ENCODE measurements at places on chromosomes 7 and 10.

DNA sequence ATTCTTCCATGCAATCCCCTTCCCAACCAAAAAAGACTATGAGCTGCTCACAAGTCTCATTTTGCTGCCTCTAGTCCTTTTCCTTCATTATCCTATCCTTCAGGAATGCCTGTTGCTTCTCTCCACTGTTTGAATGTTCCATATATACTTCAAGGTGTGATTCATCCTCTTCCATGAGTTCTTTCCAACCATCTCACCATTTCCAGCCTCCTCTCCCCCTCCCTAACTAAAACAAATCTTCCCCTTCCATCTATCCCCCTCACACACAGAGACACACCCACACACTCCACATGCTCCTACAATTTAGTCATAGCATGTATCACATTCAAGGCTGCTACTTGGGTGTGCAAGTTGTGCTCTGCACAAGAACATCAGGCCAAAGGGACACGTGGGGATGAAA lies 254.3 kb downstream of the DYNC1I1 start:
- H3K27me3 ChIP-seq = no peaks in the 10 kb centered on the region
- H3K27ac ChIP-seq = no peak overlapping the region
- no peak overlapping the region for H3K4me3 ChIP-seq
- no peaks in the 10 kb centered on the region for H3K36me3 ChIP-seq
- DNase-seq = no peak
- no peaks in the 10 kb centered on the region for H3K4me1 ChIP-seq

DNA sequence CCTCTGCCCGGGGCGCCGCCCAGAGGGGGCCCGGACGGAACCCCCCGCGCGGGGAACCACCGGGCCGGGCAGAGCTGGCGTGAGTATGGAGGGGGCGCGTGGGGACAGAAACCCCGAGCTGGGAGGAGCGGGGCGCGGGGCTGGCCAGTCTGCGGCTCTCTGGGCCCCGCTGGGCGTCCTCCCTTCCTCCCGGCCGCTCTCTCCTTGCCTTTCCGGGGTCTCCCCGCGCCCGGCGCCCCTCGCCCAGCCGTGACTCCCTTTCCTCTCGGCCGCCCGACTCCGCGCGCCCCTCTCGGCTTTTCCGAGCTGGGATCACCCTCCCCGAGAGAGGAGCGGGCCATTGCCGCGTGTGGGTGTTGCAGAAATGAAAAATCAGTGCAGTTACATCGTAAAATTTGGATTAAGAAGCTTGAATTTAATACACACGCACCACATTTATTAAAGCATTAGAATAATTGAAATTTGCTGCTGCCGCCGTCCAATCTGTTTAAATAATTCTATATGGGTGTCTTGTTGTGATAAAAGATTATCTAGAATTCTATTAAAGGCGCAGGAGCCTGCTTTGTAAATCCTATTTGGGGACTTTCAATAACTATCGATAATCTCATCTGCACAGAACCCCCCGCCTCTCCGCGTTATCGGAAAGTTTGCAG lies 9.1 kb downstream of the UNCX start:
- H3K27ac ChIP-seq = no peak overlapping the region
- no peaks in the 10 kb centered on the region for H3K36me3 ChIP-seq
- H3K4me1 ChIP-seq = no peaks in the 10 kb centered on the region
- DNase-seq = no peak
- H3K4me3 ChIP-seq = no peak overlapping the region

DNA sequence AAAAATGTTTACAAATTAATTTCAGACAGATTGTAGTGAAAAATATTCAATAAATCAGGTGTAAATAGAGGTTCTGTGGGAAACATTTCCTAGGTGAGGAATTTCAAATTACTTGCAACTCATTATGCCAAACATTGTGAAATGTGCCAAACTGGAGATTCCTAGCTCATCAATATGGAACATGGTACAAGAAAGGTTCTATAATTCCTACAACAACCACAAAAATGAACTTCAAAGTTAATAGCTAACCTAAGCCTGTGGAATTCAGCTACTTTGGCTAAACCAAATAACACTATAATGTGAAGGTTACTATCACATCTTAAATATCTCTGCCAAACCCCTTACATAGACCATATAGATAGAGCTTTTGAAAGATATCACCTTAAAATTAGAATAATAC lies 223.3 kb upstream of the HGF start:
- H3K27me3 ChIP-seq = no peaks in the 10 kb centered on the region
- no peak for DNase-seq
- H3K36me3 ChIP-seq = no peaks in the 10 kb centered on the region
- H3K27ac ChIP-seq = no peak overlapping the region

- H3K4me1 ChIP-seq = no peaks in the 10 kb centered on the region
- H3K4me3 ChIP-seq = no peak overlapping the region
- DNase-seq = no peak
- no peaks in the 10 kb centered on the region for H3K27me3 ChIP-seq
- no peak overlapping the region for H3K27ac ChIP-seq
- peaks cover 56% of the 10 kb centered on the region for H3K36me3 ChIP-seq
Measured at GRCh38 chr7:138834583-138834982, 36.6 kb upstream of the ATP6V0A4 start.

DNA sequence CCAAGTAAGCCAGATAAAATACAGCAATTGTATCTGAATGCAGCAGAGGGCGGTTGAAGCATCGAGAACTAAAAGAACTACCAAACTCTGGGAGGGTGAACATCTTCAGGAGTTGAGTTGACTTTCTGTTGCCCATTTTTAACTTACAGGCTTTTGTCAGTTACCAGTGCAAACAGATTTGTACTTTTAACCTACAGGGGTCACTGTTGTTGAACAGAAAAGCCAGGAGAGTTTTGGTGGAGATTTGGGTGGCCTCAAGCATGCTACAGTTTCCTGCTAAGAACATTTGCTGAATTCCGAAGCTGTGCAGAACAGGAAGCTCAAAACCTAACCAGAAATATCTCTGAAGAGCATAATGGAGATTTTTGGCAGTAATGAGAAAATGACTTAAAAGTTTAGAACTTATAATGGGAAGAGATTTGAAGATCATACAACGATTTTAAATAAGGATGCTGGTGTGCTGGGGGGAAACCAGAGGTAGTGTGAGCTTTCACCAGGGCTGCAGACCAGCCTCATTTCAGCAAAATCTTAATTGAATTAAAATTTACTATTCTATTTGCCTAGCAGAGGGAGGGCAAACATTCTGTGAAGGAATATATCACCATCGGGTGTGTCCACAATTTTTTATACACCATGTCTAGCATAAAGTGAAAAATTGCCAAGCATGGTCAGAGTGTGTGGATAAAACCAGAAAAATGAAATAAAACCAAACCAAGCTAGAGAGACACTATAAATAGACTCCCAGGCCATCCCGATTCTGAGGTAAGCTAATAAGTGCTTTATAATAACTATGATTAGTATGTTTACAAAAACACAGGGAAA lies 208.6 kb upstream of the CCDC6 start:
- no peak overlapping the region for H3K4me3 ChIP-seq
- no peaks in the 10 kb centered on the region for H3K4me1 ChIP-seq
- H3K27ac ChIP-seq = no peak overlapping the region
- no peaks in the 10 kb centered on the region for H3K27me3 ChIP-seq
- peak; percentile 31 for DNase-seq

DNA sequence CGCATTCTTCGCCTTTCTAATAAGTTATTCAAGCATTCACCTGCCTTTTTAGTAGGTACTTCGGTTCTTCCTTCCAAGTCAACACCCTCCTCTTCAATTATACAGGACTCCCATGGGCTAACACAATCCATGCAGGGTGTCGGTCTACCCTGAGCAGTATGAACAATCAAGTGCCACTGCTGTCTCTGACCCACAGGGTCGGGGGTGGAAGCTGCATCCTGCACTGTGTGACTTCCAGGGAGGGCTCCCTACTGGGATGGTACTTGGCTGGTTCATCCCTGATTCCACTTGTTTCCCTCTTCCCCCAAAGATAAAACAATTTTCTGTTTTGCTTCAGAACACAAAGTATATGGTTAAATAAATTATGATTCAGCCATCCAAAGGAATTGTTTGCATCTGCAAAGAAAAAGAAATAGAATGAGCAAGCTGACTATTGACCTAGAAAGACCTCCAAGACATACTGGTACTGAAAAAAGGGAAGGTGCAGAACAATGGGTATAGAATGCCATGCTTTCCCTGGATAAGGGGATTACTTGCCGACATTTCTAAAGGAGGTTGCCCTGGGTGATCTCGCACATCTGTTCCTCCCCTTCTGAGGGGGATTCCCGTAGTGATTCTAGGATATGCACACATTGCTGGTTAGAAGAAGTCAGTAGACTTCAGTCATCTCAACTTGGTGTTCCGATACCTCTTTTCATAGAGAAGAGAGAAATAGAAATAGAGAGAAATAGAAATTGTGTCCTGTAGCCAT lies 89.1 kb upstream of the AGR3 start:
- H3K27ac ChIP-seq = peak overlapping the region; percentile 50
- peaks cover 7% of the 10 kb centered on the region for H3K4me1 ChIP-seq
- H3K4me3 ChIP-seq = no peak overlapping the region
